ENCODE measurements at places on chromosomes 6 and 20.
A peak's percentile ranks its signal among the peaks of the same experiment; 100 is the strongest.

GRCh38 chr6:40932366-40932765 lies 106.7 kb downstream of the UNC5CL start:
- peak; percentile 23 for DNase-seq

DNA sequence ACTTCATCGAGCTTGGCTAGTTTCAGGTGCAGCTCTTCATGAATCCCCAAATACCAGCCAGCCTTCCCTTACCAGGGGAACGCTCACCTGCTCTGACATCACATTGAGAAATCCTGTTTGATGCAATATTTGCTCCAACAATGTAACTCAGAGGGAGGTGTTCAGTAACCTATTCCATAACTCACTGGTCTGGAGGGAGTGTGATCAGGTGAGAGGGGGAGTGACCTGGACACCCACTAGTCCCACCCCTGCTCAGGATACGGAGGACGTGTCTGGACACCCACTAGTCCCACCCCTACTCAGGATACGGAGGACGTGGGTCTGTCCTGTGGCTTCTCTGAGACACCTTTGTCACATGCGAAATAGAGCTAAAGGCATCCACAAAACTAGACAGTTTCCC lies 70.3 kb downstream of the HUS1B start:
- peak; percentile 77 for DNase-seq

DNA sequence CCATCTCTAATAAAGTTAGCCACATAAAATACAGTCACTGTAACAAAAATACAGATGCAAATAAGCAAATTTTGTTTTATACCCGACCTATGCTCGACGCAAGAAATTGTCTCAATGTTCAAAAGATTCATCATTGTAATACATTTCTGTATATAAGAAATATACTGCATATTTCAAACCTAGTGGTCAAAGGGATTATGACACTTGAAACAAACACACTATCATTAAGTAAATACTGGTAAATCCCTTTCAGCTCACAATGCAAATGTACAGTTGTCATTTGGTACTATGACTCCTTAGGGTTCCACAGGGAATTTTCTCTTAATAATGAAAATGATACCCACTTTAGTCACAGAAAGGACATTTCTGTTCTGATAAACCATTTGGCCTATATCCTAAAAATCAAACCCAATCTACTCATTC lies 2.2 kb downstream of the HIVEP2 start:
- DNase-seq = peak; percentile 60

- DNase-seq = no peak
Observed at GRCh38 chr6:90233994-90234393, 62.6 kb downstream of the BACH2 start.

DNA sequence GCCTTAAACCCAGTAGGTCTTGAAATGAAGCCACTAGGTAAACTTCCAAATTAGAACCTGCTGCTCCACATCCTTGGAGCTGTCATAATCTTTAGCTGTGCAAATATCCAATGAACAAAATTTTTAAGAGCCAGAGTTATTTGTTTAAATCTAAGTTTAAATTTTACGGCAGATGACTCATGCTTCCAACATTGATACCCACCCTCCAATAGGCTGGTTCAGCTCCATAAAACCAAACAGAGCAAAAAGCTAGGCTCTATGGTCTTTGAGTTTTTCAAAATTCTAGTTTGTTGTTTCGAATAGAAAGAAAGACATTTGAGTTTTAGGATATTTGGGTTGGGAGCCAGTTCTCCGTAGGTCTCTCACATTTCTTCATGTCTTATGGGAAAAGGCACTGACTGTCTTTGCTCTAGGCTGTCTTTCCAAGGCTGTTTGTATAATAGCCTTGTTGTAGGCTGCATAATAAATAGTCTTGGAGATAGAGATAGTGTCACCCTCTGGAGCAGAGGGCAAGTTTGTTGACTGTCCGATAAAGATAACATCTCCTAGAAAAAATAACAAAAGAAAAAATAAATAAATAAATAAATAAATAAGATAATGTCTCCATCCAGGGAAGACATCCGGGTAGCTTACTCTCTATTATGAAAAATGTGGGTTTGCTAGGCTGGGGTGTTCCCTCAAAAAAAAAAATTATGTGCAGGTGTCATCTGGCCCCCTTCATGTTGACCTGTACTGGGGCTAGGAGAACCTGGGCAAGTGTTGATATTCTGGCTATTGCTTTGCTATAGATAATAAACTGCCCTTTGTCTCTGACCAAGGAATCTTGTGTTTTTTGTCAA lies 36.5 kb downstream of the SLC2A12 start:
- DNase-seq = no peak

DNA sequence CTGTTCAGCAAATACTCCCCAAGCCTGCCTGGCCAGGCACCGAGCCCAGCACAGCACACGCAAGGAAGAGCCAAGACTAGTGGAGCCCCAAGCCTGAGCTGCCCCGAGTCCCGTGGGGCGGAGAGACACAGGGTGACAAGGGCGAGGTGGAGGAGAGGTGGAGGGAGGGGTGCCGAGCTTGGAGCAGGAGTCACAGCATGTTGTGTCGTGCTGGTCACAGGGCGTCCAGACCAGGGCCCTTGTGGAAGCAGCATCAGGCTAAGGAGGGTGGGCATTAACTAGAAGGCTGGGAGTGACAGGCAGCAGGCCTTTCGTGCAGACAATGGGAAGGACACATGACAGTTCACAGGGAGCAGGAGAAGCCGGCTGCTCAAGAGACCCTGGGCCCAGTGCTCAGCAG lies 391.6 kb downstream of the TAF4 start:
- no peak for DNase-seq

GRCh38 chr6:6569096-6569810 lies 19.3 kb upstream of the LY86 start:
- DNase-seq = no peak
